ENCODE measurements at places on chromosomes 1 and 21. TPM values are rescaled to one million over a fixed set of nuclear protein-coding genes. Genes with fewer than 3 reads are reported as not detected.

- no peak overlapping the region for H3K4me3 ChIP-seq
- H3K27ac ChIP-seq: no peak overlapping the region
- peaks cover 11% of the 10 kb centered on the region for H3K27me3 ChIP-seq
- no peak for DNase-seq
- no peaks in the 10 kb centered on the region for H3K36me3 ChIP-seq
- no peaks in the 10 kb centered on the region for H3K4me1 ChIP-seq
These were observed 124.5 kb downstream of the IGSF21 start for GRCh38 chr1:18232052-18232451.

DNA sequence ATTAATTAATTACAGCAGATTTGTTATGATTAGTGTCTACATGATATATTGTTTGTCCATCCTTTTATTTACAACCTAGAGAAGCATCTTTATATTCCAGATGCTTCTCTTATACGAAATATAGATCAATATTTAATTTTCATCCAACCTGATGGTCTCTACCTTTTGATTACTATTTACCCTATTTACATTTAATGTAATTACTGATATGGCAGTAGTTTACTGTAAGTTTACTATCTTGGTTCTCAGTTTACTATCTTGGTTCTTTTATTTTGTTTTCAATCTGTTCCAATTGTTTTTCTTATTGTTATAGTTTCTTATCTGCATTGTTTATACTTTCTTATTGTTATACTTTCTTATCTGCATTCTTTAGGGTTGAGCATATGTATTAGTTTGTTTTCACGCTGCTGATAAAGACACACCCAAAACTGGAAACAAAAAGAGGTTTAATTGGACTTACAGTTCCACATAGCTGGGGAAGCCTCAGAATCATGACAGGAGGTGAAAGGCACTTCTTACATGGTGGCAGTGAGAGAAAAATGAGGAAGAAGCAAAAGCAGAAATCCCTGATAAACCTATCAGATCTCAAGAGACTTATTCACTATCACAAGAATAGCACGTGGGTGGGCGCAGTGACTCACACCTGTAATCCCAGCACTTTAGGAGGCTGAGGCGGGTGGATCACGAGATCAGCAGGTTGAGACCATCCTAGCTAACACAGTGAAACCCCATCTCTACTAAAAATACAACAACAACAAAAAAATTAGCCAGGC lies 28.9 kb downstream of the FAF1 start:
- H3K27me3 ChIP-seq: no peaks in the 10 kb centered on the region
- no peak overlapping the region for H3K4me3 ChIP-seq
- peaks cover 4% of the 10 kb centered on the region for H3K4me1 ChIP-seq
- no peak for DNase-seq
- H3K27ac ChIP-seq: no peak overlapping the region
- H3K36me3 ChIP-seq: peaks cover 13% of the 10 kb centered on the region

DNA sequence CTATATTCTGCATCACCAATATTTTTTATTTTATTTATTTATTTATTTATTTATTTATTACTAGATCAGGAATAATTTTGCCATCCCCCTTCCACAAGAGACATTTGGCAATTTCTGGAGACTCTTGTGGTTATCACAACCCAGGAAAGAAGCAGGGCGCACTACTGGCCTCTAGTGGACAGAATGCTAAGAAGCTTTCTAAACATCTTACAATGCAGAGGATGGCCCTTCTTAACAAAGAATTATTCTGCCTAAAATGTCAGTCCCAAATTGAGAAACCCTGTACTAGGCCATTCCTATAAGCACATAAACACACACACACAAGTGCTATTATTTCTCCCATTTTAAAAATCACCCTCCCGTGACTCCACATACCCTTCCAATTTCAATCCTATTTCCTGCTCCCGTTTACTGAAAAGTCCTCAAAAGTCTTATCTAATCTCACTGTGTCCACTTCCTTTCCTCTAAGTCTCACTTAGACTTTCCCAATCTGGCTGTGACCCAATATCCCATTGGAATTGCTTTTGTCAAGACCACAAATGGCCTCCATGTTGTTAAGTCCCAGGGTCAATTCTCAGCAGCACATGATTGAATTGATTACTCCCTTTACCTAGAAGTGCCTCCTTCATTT lies 43.7 kb upstream of the RNF11 start:
- H3K27me3 ChIP-seq: no peaks in the 10 kb centered on the region
- DNase-seq: peak; percentile 79
- no peak overlapping the region for H3K4me3 ChIP-seq
- H3K36me3 ChIP-seq: no peaks in the 10 kb centered on the region
- no peak overlapping the region for H3K27ac ChIP-seq

- peaks cover 61% of the 10 kb centered on the region for H3K36me3 ChIP-seq
- no peak overlapping the region for H3K4me3 ChIP-seq
- no peaks in the 10 kb centered on the region for H3K27me3 ChIP-seq
- H3K4me1 ChIP-seq: peaks cover 26% of the 10 kb centered on the region
- no peak for DNase-seq
These were observed 6.3 kb downstream of the UBE2G2 start for GRCh38 chr21:44795342-44795741.

GRCh38 chr1:156221986-156222692 lies 9.3 kb downstream of the PMF1 start:
- peaks cover 54% of the 10 kb centered on the region for H3K36me3 ChIP-seq
- no peak overlapping the region for H3K27ac ChIP-seq
- H3K27me3 ChIP-seq: no peaks in the 10 kb centered on the region
- H3K4me3 ChIP-seq: no peak overlapping the region

- no peak overlapping the region for H3K4me3 ChIP-seq
- H3K36me3 ChIP-seq: no peaks in the 10 kb centered on the region
- H3K27me3 ChIP-seq: peaks cover 58% of the 10 kb centered on the region
- DNase-seq: no peak
- H3K27ac ChIP-seq: no peak overlapping the region
- H3K4me1 ChIP-seq: no peaks in the 10 kb centered on the region
These were observed 143.1 kb downstream of the S1PR1 start for GRCh38 chr1:101379950-101380349.

- no peak overlapping the region for H3K4me3 ChIP-seq
- no peaks in the 10 kb centered on the region for H3K4me1 ChIP-seq
- H3K27ac ChIP-seq: no peak overlapping the region
- no peak for DNase-seq
These were observed 125.0 kb upstream of the DMRTA2 start for GRCh38 chr1:50548243-50548642.

DNA sequence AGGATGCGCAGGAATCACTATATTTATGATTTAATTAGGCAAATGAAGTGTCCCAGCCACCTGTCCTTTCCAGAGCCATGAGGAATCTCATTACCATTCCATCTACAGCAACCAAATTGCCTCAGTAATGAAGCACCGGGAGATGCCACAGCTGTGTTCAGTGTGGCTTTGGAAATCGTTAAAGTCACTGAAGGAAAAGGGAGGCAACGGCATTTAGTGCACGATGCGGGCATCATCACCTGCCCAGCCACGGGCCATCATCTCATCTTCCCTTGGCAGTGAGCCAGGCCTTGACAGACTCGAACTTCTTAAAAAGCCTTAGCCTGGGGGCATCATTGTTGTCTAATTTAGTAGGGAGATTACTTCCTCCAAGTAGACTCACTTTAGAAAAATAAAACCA lies 67.8 kb downstream of the CNIH3 start:
- H3K27me3 ChIP-seq: no peaks in the 10 kb centered on the region
- no peak for DNase-seq
- H3K4me1 ChIP-seq: no peaks in the 10 kb centered on the region
- H3K36me3 ChIP-seq: no peaks in the 10 kb centered on the region
- no peak overlapping the region for H3K27ac ChIP-seq

DNA sequence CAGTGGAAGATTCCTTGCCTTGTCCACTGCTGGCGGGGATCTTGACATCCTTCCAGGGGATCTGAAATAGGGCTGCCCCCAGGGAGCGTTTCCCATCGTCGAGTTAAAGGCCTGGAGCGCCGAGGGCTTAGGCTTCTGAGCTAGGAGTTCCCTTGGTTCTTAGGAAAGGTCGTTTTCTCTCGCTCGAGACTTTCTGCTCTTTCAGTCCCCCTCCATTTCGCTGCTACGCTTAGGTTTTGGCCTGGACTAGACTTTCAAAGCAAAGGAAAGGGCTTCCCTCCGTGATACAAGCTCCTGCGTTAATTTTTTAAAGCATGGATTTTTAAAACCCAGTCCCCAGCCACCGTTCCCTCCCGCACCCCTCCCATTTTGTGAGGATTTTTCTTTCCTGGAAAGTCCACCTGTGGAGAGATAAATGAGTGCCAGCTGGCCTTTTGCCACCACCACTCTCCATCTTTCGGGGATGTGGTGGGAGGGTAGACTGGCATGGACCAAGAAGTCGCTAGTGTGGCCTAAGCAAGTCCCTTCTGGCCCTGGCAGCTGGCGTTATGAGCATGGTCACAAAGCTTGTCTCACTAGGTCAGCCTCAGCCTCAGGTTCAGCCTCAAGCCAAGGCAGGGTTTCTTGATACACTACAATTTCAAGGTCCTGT lies 9.2 kb downstream of the NR5A2 start:
- H3K27ac ChIP-seq: no peak overlapping the region
- no peak for DNase-seq
- no peaks in the 10 kb centered on the region for H3K36me3 ChIP-seq
- H3K4me3 ChIP-seq: no peak overlapping the region

DNA sequence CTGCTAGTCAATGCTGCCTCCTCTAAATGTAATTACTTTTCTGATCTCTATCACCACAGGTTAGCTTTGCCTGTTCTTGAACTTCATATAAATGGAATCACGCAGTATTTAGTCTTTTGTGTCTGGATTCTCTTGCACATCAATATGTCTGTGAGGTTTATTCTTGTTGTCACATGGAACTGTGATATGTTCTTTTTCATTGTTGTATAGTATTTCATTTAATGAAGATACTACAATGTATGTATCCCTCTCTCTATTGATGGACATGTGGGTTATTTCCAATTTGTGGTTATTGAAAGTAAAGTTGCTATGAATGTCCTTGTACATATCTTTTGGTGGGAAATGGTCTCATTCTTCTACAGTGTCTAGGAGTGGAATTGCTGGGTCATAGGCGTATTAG lies 16.7 kb upstream of the PADI1 start:
- H3K27ac ChIP-seq: peak overlapping the region; percentile 92
- H3K27me3 ChIP-seq: no peaks in the 10 kb centered on the region
- DNase-seq: no peak

- H3K27ac ChIP-seq: no peak overlapping the region
- no peak for DNase-seq
- H3K4me3 ChIP-seq: no peak overlapping the region
- no peaks in the 10 kb centered on the region for H3K36me3 ChIP-seq
- H3K27me3 ChIP-seq: peaks cover 21% of the 10 kb centered on the region
- H3K4me1 ChIP-seq: no peaks in the 10 kb centered on the region
These were observed 41.2 kb downstream of the TDRD5 start for GRCh38 chr1:179632868-179633267.

- no peaks in the 10 kb centered on the region for H3K36me3 ChIP-seq
- no peak overlapping the region for H3K27ac ChIP-seq
- H3K4me3 ChIP-seq: peak overlapping the region; percentile 71
- H3K27me3 ChIP-seq: no peaks in the 10 kb centered on the region
- DNase-seq: no peak
These were observed 79.3 kb downstream of the ST6GALNAC3 start for GRCh38 chr1:76153841-76154205.

DNA sequence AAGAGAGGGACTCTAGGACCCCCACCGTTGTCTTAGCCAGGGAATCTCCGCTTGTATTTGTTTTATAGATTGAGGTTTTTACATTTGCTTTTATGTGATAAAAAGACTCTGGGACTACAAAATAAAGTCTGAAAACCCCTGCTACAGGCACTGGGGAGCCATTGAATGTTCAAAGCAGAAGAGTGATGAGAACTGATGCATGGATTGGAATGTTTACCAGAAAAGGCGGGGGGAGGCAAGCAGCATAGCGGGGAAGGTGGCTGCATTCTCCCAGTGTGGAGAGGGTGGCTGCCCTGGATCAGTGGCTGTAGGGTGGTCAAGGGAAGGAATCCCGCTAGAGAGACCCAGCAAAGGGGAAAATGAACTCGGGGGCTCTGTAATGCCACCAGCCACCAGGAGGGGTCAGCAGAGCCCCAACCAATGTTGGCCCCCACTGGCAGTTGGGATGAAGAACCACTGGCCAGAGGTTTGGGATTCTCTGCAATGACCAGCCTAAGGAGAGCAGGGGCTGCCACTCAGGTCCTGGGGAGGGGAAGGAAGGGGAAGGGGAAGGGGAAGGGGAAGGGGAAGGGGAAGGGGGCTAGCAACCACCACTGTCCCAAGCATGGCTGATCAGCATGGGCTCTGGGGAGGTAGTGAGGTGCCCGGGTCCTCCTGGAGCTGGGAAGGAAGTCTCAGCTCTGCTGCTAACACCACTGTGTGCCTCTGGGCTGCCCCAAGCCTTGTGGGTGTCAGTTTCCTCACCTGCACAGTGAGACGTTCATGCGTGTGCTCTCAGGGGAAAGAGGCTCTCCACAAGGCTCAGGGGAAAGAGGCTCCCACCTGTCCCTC lies 19.2 kb upstream of the PEF1 start:
- peaks cover 7% of the 10 kb centered on the region for H3K36me3 ChIP-seq
- DNase-seq: peak; percentile 67
- no peak overlapping the region for H3K4me3 ChIP-seq

DNA sequence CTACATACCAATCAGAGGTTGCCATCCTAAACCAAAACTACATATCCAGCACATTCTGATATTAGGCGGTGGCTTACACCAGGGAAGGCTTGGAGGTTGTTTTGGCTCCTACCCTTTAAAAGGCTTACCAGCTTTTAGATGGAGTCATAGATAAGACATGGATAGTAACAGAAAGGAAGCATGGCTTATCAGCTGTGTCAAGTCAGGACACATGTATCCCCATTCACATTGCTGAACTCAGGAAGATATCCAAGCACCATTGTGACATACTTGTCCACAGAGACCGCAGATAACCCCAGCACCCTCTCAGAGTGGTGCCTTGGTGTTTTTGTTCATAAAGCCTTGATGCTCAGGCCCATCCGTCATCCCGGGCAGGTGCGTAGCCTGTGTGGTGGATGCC lies 39.7 kb downstream of the ADARB1 start:
- DNase-seq: no peak
- no peaks in the 10 kb centered on the region for H3K4me1 ChIP-seq
- no peaks in the 10 kb centered on the region for H3K36me3 ChIP-seq

GRCh38 chr1:207825409-207825695 lies 73.5 kb downstream of the CD46 start:
- no peaks in the 10 kb centered on the region for H3K27me3 ChIP-seq
- peaks cover 82% of the 10 kb centered on the region for H3K4me1 ChIP-seq
- H3K27ac ChIP-seq: peak overlapping the region; percentile 96
- H3K4me3 ChIP-seq: no peak overlapping the region
- H3K36me3 ChIP-seq: peaks cover 24% of the 10 kb centered on the region

Gene C1QB
- total RNA-seq: not detected

Gene MAGOH
- total RNA-seq: 70.3 TPM

Gene FAM72C
- 13.1 TPM for total RNA-seq

Gene MROH7
- total RNA-seq: not detected

Gene ATP6V1G3
- total RNA-seq: not detected

Gene UTP11
- 70.3 TPM for total RNA-seq

Gene OLIG2
- total RNA-seq: not detected

Gene CHODL
- not detected for total RNA-seq

Gene USP48
- total RNA-seq: 60.2 TPM

Data from MCF 10A (cell line).